ENCODE measurements at places on chromosomes 11 and 22.

GRCh38 chr22:32318361-32318760, 39.3 kb upstream of the RFPL3 start:
- DNase-seq = no peak

DNA sequence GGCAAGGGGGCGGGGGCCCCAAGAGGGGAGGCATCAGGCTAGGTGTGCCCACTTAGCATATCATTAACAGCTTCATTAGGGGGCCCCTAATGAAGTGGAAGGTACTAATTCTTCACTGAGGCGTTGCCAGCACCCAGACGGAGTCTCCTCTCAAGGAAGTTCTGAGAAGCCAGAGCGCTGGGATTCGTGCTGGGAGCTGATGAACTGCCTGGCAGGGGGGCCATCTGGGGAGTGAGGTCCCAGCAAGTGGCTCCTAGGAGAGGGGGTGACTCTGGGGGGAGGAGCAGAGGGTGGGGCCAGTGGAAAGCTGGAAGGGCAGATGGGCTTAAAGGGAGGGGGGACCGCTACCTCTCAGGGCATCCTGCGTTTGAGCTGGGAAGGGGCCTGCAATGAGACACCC, 29.8 kb downstream of the DAGLA start:
- no peak for DNase-seq

DNA sequence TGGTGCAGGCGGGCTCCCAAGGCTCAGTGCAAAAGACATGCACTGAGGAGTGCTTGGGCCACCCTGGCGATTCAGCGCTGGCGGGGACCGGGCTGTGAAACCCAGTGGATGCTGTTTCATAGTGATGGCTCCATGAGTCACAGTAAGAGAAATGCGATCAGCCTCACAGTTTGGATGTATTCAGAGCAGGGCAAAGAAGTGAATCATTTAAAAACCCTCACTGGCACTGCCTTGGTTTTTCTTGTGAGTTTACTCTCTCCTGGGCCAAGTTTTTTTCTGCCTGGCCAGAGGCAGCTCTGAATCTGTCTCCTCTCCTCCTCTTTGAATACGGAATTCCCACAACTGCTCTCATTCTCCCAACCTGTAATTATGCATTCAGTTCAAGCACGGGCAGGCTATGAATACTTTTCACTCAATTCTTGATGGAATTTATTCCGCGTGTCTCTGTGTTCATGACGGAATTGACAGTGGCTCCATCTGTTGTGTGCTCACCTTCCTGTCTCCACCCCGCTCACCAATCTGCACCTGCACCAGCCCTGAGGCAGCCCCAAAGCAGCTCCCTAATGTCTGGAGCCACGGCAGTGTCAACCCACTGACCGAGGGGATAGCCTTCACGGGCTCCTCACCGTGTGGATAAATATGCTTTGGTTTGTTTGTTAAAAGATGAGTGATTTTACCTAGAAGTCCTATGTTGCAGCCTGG, 14.9 kb downstream of the ADAMTS8 start:
- no peak for DNase-seq

GRCh38 chr11:112822478-112823274, 138.5 kb upstream of the NCAM1 start:
- peak; percentile 17 for DNase-seq

GRCh38 chr22:38900677-38901076, 28.7 kb upstream of the CBX6 start:
- no peak for DNase-seq

DNA sequence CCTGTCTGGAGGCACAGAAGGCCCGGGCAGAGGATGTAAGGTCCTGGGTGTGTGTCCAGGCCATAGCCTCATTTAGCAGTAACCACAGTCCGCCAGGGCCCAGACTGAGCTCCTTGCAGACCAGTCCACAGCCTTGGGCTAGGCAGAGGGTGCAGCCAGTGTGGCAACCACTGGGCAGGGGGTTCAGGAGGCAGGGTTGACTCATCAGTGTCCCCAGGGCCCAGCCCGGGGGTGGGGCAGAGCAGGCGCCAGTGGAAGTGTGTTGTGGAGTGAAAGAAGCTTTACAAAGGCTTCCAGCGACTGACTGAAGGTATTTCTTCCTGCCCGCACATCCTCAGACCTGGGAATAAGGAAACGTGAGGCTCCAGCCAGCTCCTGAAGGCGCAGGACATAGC, 27.7 kb upstream of the WNT11 start:
- no peak for DNase-seq
